ENCODE measurements at places on chromosomes 1 and 21. TPM values are rescaled to one million over a fixed set of nuclear protein-coding genes. Genes with fewer than 3 reads are reported as not detected.

Gene ACKR1
- 0.53 TPM for total RNA-seq

Gene DDAH1
- total RNA-seq = 26.1 TPM

Gene NTNG1
- 0.73 TPM for total RNA-seq

Gene ZNF648
- total RNA-seq = 0.23 TPM

Gene PGLYRP3
- not detected for total RNA-seq

Gene TEX38
- total RNA-seq = 0.57 TPM

Gene FCRL1
- not detected for total RNA-seq

Gene ADCY10
- 0.47 TPM for total RNA-seq

Gene BCAR3
- 9.1 TPM for total RNA-seq

Gene CADM3
- 2.9 TPM for total RNA-seq

Gene UTS2
- total RNA-seq = not detected

Gene HTR6
- 0.11 TPM for total RNA-seq

Gene PODN
- total RNA-seq = 4.6 TPM

Gene C1orf35
- 19.3 TPM for total RNA-seq

Gene OLIG1
- total RNA-seq = not detected

Gene OR10J1
- total RNA-seq = not detected

Gene FTCD
- 9.6 TPM for total RNA-seq

Gene OR2T12
- total RNA-seq = not detected

Gene PGBD5
- total RNA-seq = 1.2 TPM

Gene PKLR
- total RNA-seq = 0.11 TPM

Gene FCRL3
- total RNA-seq = not detected

Gene PADI4
- not detected for total RNA-seq

Gene CD34
- 1.6 TPM for total RNA-seq

Gene SELE
- total RNA-seq = 1.9 TPM

Gene PYHIN1
- total RNA-seq = not detected

Gene FAM3B
- 1.5 TPM for total RNA-seq

Gene SETD4
- total RNA-seq = 29.7 TPM

Gene KAZN
- 36.3 TPM for total RNA-seq

Gene PRKAA2
- 5.6 TPM for total RNA-seq
